ENCODE measurements at places on chromosomes 4 and X. TPM values are rescaled to one million over a fixed set of nuclear protein-coding genes. Genes with fewer than 3 reads are reported as not detected.

- DNase-seq, result no peak
Observed at GRCh38 chr4:158793021-158793420, 24.2 kb downstream of the FNIP2 start.

GRCh38 chrX:19017271-19017670, 33.4 kb upstream of the PHKA2 start:
- peak; percentile 5 for DNase-seq

DNA sequence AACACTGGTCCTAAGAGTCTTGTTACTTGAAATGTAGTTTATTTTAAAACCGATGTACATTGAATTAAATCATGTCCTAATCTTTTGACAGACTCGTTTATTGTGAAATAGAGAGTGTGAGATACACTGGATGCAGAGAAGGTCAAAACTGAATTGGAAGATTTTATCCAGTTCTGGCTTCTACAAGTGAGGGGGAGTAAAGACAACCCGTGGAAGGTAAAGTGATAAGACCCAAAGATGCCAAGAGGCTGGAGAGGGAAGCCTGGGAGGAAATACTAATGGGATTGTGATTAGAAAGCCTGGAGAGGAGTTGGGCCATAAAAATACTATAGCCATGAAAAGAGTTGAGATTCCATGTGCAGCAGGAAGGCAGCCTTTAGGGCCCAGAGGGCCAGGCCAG, 424.5 kb upstream of the NR3C2 start:
- DNase-seq, result no peak

DNA sequence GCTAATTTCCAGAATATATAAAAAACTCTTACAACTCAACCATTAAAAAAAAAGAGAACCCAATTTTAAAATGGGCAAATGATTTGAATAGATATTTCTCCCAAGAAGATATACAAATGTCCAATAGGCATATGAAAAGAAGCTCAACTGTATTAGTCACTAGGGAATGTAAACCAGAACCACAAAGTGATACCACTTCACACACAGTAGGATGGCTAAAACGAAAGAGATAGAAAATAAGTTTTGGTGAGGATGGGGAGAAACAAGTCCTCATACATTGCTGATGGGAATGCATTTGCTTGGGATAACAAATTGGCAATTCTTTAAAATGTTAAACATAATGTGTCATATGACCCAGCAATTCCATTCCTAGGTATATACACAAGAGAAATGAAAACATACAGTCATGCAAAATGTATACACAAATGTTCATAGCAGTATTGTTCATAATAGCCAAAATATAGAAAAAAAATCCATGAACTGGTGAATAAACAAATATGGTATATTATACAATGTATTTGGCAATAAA, 5.7 kb downstream of the TCEAL3 start:
- DNase-seq, result no peak

- DNase-seq, result no peak
Observed at GRCh38 chrX:7168371-7168770, 20.4 kb upstream of the PUDP start.

The WAS gene
- 3.2 TPM for polyA plus RNA-seq

The TCEANC gene
- polyA plus RNA-seq, result 5.2 TPM

The GABRE gene
- 44.3 TPM for polyA plus RNA-seq

Data from muscle of arm (tissue), 14 donors.